ENCODE measurements at places on chromosomes 4 and X.
A peak's percentile ranks its signal among the peaks of the same experiment; 100 is the strongest.

DNA sequence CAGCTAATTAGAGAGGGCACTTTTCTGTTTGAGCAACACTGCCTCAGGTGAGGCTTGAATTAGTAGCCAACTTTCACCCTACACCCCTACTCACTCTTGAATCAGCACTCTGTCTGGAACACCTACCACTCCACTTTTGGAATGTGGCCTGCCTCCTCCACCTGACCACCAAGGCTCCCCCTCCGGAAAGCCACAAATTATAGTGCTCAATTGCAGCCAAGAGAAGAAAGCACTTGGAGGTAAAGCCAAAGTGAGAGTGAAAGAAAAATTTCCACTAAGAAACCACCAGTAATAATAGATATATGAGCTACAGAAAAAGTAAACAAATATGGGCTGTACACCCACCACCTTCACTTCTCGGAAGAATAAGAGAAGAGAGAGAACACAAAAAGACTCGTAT, 41.1 kb downstream of the PPP3CA start:
- no peak for DNase-seq

- DNase-seq = peak; percentile 68
Observed at GRCh38 chr4:6343939-6344408, 74.3 kb downstream of the WFS1 start.

GRCh38 chrX:38102875-38103274, 96.5 kb downstream of the SYTL5 start:
- no peak for DNase-seq

DNA sequence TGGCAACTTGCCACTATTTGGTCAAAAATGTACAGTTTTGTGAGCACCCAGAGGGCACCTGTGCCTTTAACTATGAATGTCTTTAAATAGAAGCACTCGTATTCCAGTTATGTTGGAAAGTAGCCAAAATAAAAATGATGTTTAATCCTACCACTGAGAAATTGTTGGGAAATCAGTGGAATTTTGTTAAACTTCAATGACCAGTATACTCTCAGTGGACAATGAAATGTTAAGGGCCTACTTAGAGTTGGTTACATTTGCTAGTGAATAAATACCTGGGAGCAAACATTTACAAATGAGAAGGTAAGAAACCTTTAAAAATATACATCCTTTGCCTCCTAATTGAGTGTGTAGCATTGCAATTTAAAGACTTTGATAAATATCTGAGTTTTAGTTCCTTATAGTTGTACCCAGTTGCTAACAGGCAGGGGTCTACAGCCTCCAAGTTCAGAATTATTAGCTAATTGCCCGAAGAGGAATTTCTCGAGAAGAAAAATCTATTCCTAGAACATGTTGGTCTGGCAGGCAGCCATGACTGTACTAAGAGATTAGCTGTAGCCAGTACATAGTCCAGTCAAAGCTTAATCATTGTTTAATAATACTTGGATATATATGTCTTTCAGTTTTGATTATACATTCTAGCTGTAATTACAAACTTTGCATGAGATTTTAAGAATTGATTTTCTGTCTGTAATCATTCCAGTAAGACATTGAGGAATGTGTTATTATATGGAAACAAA, 93.2 kb downstream of the IL1RAPL2 start:
- no peak for DNase-seq

DNA sequence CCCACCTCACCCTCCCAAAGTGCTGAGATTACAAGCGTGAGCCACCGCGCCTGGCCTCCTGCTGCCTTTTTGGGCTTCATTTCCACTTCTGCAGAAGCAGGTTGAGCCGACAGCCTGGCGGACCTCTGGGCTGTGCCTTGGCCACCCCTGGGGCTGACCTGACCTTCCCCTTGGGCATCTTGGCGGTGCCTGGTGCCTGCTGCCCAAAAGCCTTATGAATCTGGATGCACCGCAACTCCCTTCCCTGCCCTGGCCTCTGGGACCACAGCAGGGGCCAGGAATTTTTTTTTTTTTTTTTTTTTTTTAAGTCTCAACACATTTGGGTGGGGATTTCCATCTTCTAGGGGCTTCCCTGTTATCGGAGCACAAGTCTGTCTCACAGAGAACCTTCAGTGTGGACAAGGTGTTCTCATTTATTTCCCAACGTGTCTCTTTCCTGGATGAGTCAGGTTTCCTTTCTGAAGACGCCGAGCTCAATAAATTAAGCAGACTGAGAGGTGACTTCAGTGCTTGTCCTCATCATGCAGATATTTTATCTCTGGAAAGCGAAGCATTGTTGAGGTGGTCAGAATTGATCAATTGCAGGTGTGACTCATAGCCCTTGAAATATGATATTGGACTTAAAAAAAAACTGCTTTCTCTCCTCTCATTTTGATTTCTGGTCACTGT, 79.7 kb downstream of the SHROOM2 start:
- peak; percentile 9 for DNase-seq

DNA sequence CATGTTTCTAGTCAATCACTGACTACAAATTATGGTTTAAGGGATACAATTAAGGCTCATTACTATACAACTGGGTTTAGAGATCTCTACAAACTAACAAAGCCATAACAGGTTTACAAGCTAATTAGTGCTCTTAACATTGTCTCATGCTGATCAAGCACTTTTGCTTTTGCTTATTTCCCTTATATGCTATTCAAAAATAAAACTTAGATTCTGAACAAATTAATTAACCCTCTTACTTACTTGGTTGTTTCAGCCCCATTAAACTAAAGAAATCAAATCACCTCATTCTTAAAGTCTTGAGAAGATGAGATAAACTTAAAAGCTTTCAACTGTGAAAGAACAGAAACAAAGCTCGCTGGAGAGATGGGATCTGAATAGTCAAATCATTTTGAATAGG, 2024.5 kb upstream of the ADGRL3 start:
- DNase-seq = no peak
